ENCODE measurements at places on chromosomes 7 and 10.

DNA sequence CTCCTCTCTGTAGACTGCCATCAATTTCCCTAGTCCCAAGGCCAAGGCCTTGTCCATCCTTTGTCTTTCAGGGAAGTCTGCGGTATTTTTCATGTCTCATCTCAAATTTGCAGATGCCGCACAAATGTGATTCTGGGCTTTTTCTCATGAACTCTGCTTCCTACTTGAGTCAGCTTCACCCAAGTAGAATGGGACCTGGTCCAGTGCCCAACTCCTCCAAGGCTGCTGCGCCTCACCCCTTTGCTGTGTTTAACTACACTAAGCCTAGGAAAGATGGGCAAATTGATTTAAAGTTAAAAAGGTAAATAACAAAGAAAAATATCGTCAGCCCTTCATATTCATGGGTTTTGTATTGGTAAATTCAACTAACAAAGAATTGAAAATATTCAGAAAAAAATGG is 1092.6 kb upstream of the AUTS2 start:
- no peak for DNase-seq

DNA sequence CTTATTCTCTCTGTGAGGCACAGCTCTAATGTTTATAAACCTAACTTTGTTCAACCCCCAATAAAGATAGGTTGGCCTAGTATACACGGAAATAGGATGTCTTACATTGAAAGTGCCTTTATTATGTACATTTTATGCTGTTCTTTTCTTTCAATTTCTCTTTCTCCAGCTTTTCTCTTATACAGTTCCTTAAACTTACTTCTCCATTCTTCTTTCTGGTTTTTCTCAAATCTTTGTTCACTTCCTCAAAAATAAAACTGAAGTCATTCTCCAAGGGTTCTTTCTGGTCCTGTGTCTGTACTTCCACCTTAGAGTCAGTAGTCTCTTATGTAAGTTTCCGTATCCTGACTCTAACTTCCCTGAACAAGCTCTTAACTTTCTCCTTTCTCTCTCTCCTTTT is 29.2 kb upstream of the NAMPT start:
- DNase-seq: no peak

GRCh38 chr7:41796331-41796730 is 93.4 kb upstream of the INHBA start:
- no peak for DNase-seq

DNA sequence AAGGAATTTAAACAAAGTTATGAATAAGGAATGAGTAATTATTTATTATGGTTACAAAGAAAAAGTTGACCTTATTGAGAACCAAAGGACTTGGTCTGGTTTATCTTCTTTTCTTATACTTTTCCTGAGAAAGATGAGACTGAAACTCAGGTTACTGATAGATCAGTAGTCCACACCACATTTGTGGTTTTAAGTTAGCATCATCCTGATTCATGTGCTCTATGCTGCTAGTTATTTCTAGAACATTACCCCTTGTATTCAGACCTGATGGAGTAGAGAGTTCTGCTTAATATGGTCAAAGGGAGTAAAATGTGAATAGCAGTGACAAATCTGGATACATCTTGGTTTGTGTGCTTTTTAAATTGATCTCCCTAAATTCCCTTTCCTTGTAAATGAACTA is 63.8 kb downstream of the FOXP2 start:
- no peak for DNase-seq

DNA sequence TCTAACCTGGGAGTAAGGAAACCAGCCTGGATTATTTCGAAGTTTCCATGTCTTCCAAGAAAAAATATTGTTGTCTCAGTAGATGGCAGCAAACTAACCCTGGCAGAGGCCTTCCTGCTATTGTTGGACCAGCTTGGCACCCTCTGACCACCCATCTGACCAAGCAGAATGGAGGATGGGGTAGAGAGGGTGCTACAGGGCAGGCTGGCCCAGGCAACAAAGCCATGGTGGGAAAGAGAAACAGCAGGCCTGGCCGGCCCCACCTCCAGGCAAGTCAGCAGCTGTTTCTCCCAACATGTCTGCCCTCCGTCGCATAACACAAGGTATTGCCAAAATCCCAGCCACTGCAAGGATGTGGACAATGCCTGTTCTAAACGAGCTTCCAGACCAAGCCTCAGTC is 95.0 kb downstream of the FAM53B start:
- peak; percentile 59 for DNase-seq

GRCh38 chr7:99440195-99440594 is 1.5 kb downstream of the CPSF4 start:
- no peak for DNase-seq

Data from psoas muscle (tissue), 8 donors.